ENCODE measurements at places on chromosomes 1 and 21. TPM values are rescaled to one million over a fixed set of nuclear protein-coding genes. Genes with fewer than 3 reads are reported as not detected.

DNA sequence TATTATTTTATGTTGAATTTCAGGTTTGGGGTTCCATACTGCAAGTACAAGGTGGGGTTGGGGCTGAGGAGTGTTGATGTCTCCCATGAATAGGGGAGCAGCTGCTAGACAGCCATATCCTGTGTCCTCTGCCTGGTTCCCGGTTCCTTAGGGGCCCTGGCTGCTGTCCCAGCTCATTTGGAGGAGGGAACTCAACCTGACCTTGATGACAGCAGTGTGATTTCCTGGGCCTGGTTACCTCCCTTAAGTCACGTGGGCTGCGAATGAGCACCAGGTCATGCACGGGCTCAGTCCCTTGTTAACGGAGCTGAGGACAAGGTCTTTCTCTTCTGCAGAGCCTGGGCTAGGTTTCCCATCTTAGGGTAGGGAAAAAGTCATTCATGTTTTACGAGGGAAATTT, 85.1 kb downstream of the MTR start:
- DNase-seq: no peak

DNA sequence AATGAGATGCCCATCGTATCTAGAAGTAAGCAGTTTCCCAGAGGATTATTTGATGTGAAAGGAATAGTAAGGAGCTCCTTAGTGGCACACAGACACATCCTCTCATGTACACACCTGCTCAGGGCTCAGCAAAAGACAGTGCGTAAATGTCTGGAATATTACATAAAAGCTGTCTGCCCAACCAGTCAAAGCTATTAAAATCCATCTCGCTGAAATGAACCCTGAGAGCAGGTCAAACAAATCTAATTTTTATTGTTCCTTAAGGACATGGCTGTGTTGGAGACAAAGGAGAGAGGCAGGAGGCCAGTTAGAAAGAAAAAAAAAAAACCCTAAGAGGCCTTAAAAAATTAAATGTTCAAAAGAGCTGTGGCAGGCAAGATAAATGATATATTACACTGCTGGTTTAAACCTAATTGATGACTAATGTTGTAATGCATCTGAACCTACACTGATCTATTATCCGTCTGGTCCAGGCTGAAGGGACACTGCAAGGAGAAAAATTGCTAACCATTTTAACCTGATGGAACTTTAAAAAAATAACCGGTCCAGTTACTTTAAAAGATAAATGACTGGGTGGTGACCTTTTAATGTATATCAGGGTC, 58.5 kb upstream of the FGGY start:
- DNase-seq: no peak

- DNase-seq: no peak
Observed at GRCh38 chr1:202631076-202631923, 79.0 kb downstream of the SYT2 start.

DNA sequence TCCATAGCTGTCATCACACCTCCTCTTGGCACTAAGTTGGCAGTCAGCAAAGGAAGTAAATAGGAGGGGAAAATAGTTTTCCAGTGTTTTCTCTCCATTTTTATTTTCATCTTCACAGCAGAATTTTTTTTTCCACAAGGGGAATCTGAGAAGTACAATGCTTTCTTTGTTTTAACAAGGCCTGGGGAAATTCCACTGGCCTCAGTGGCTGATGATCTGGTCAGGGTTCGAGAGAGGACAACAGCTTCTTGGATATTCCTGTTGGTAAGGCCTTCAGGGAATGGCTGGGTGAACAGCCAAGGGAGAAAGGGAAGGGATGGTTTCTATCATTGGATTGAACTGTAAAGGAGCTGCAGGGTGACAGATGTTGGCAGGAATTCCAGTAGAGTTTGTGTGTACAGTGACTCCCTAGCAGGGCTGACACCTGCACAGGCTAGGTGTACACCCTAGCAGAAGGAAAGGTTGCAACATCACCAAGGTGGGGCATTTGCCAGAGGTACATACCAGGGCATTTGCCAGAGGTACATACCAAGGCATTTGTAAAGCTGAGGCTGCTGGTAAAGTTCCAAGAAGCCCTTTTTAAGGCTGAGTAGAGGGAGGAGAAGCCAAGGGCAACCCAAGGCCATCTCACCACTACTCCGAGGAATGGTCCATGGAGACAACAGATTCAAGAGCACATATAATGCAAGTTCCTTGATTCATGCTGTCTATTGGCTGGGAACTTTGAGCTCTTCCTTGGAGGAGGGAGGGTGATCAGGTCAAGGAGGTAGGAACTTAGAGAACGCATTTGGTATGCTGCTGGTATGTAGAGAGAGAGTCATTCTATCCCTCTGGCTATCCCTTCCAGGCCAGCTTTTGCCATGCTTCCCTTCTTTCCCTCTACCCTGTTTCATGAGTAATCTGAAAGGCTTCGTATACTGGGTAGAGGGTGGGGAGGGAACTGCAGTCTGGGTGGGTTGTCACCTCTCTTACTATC, 3.1 kb downstream of the GJA5 start:
- DNase-seq: no peak

DNA sequence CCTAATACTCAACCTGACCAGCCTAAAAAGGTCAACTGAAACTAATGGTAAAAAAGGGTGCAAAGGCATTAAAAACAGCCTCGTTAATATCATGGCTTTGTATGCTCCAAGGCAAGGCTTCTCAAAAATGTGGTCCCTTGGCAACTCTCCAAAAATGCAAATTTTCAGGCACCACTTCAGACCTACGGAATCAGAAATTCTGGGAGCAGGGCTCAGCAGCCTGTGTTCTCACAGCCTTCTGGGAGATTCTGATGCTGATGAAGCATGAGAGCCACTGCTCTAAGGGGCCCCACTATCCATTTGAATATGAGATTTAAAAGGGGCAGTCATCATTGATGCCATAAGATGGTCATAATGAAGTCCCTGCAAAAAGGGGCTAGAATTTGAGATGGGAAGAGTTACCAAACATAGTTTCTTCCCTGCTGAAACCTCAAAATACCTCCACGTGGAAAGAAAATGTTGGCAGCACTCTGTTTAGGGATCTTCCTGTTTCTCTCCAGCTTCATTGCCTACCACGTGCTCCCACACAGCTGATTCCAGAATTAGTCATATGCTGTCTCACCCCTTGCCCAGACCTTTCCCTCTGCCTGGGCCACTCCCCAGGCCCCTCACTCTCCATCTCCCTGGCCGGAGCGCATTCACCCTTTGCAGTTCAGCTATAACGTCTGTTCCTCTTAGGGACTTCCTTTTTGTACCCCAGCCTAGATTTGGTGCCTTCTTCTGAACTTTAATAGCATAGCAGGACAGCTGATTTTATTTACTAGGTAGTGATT, 46.7 kb downstream of the PHC2 start:
- DNase-seq: no peak

GRCh38 chr1:41683681-41684500, 199.4 kb upstream of the EDN2 start:
- DNase-seq: no peak

GRCh38 chr21:33007747-33008146, 18.0 kb upstream of the OLIG2 start:
- no peak for DNase-seq

- DNase-seq: no peak
Observed at GRCh38 chr1:44610527-44611148, 63.6 kb downstream of the TMEM53 start.

- DNase-seq: no peak
Observed at GRCh38 chr1:228321435-228321834, 85.2 kb downstream of the TRIM11 start.

- DNase-seq: no peak
Observed at GRCh38 chr1:218953386-218953785, 220.3 kb upstream of the LYPLAL1 start.

FAM151A gene
- 0.16 TPM for polyA plus RNA-seq

LRRC39 gene
- polyA plus RNA-seq: 286 TPM

SIPA1L2 gene
- polyA plus RNA-seq: 26.1 TPM

RSPH1 gene
- polyA plus RNA-seq: 0.73 TPM

CLIC6 gene
- not detected for polyA plus RNA-seq

FCAMR gene
- polyA plus RNA-seq: not detected

GPR157 gene
- 0.57 TPM for polyA plus RNA-seq

OR2M5 gene
- not detected for polyA plus RNA-seq
